ENCODE measurements at places on chromosomes 2 and 18. TPM values are rescaled to one million over a fixed set of nuclear protein-coding genes. Genes with fewer than 3 reads are reported as not detected.

MEIS1 gene
- 11.1 TPM for total RNA-seq

ACADL gene
- 4.7 TPM for total RNA-seq

VPS4B gene
- total RNA-seq, result 21.6 TPM

LHCGR gene
- 0.74 TPM for total RNA-seq

TMEM178A gene
- 23.4 TPM for total RNA-seq
